ENCODE measurements at places on chromosomes 16 and 17. TPM values are rescaled to one million over a fixed set of nuclear protein-coding genes. Genes with fewer than 3 reads are reported as not detected.

GRCh38 chr17:68512960-68513474, 787 bp downstream of the PRKAR1A start:
- peak; percentile 56 for DNase-seq

DNA sequence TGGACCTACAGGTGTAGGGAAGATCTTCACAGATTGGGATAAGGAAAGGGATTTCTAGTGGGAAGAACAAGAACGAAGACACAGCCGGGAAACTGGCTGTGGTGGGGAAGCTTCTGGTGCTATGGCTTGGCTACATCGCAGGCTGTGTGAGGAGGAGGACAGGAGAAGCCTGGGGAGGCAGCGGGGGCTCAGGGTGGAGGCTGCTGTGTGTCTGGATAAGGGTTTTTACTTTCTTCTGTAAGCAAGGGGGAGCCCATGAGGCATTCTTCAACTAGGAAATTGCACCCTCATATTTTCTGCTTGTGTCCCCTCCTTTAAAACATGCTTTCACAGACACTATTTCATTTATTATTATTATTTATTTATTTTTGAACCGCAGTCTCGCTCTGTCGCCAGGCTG, 2.9 kb upstream of the RHBDF2 start:
- DNase-seq: no peak

GRCh38 chr17:81843713-81844326, 9.0 kb upstream of the PPP1R27 start:
- no peak for DNase-seq

GRCh38 chr16:71675380-71675779, 49.1 kb downstream of the PHLPP2 start:
- no peak for DNase-seq

DNA sequence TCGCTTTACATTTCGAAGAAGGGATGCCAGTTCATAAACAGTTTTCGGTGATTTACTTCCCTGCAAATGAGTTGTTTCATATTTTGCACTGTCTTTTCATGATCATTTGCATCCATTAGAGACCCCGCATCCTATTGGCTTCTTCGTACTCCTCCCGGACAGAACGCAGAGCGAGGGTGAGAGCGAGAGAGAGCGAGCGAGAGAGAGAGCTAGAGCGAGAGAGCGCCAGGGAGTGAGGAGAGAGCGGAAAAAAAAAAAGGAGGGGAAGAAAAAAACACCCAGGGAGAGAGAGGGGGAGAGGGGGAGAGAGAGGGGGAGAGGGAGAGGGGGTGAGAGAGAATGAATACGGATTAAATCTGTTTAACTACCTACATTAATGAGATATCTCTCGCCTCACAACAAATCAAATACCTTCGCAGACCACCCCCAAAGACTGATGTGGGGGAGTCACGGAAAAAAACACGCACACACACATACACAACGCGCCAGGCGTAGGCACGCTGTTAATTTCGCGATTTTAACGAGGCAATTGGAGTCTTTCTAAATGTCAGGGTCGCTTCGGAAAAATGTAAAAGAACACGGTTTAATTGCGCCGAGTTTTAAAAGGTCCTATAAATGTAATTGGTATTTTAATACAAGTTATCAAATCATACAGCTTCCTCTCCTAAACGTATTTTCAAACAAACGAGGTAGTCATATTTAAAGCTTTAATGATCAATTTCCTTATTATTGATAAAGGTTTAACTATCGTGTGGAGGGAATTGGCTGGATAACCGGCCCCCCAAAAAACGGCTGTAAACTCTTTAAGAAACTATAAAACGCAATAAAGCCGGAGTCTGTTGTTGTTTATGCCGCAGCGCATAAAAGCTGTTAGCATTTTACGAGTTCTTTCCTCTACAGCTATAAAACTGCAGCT, at the start of gene HOXB8:
TSS of gene HOXB8 (minus strand) at position 246 of the 916 bp plus-strand sequence. CDS start 588 bp downstream, outside the sequence.
- no peak for DNase-seq

- DNase-seq: no peak
Measured at GRCh38 chr17:79714176-79715097, 16.3 kb upstream of the ENPP7 start.

GRCh38 chr16:2598723-2599122, 60.9 kb downstream of the PDPK1 start:
- no peak for DNase-seq

DNA sequence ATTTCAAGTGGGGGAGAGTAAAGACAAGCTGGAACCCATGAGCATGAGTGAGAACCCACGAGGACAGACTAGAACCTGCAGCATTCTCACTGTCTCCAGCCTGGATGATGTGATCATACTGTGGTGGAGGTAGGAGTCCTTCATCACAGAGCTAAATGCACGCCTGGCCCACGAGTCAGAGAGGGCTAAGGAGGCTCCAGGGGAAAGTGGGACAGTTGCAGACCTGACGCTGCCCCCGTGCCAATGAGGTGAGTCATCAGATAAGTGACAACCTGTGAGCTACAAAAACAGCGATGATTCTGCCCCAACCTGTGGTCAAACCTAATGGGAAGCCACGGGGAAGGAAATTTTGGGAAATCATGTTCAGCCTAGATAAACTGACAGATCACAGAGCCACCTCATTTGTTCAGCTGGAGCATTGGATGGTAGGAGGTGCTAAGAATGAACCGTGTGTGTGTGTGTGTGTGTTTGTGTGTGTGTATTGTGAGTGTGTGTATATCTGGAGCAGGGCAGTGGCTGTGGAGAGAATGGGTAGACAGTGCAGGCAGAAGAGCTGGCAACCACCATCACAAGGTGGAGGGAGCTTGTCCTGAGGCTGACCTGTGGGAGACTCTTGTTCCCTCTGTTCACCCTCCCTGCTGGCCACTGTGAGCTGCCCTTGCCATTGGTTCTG, 131.8 kb downstream of the UTP18 start:
- no peak for DNase-seq

Gene NPIPA2
- not detected for total RNA-seq

Gene CD300H
- not detected for total RNA-seq

Gene CA4
- 5.2 TPM for total RNA-seq

Gene SLC6A4
- total RNA-seq: 0.72 TPM

Gene SP6
- 0.82 TPM for total RNA-seq

Gene SSTR5
- total RNA-seq: 0.72 TPM
